ENCODE measurements at places on chromosomes 2 and 18. TPM values are rescaled to one million over a fixed set of nuclear protein-coding genes. Genes with fewer than 3 reads are reported as not detected.

DNA sequence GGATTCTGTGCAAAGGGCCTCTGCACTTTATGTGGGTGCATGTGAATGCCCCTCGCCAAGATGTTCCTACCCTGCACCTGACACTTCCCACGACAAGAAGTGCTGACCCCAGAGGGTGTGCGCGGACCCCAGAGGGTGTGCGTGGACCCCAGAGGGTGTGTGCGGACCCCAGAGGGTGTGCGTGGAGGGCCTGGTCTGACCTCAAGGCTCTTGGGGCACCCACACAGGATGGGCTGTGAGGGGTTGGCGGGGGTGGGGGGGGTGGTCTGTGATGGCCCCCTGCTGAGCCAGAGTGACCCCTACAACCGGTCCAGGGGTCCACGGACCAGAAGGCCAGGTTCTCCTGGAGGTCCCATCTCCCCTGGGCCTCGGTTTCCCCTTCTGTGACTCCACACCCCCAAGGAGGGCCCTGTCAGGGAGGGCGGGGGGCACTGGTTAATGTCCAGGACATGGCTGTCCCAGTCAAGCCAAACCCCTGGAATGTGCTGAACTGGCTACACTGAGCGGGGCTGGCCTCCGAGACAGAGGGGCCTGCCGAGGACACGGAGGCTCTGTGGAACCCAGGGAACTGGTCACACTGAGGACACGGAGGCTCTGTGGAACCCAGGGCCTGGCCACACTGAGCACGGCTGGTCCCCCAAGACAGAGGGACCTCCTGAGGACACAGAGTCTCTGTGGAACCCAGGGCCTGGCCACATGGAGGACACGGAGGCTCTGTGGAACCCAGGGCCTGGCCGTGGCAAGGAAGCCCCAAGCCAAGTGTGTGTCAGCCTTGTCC, 3.1 kb downstream of the NEU4 start:
- no peaks in the 10 kb centered on the region for H3K4me1 ChIP-seq
- no peak overlapping the region for H3K4me3 ChIP-seq
- H3K27me3 ChIP-seq: peaks cover 3% of the 10 kb centered on the region
- H3K36me3 ChIP-seq: no peaks in the 10 kb centered on the region
- no peak overlapping the region for H3K27ac ChIP-seq

DNA sequence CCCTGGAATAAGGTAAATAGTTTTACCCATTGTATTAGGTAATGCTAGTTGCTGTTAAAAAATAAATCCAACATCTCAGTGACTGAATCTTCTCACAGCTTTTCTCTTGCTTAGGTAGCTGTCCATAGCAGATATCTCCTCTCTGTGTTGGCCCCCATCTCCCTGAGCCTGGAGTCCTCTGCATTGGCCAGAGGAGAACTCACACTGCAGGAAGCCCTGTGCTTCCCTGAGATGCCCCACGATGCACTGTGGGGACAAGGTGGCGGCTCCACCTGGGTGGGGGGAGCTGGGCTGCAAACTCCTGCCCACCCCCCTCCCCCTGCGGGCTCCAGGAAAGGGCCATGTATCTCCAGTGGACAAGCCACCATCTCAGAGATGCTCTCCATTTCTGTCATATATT, 80.4 kb upstream of the SALL3 start:
- no peak overlapping the region for H3K27ac ChIP-seq
- peaks cover 12% of the 10 kb centered on the region for H3K27me3 ChIP-seq
- no peak overlapping the region for H3K4me3 ChIP-seq
- DNase-seq: no peak
- no peaks in the 10 kb centered on the region for H3K36me3 ChIP-seq

The GTF2A1L gene
- total RNA-seq: not detected

GRCh38 chr2:190587106-190587505, 52.6 kb upstream of the NEMP2 start:
- H3K4me1 ChIP-seq: peaks cover 8% of the 10 kb centered on the region
- no peak for DNase-seq
- no peak overlapping the region for H3K27ac ChIP-seq
- no peaks in the 10 kb centered on the region for H3K27me3 ChIP-seq

The SPOPL gene
- total RNA-seq: 10.8 TPM

GRCh38 chr2:16058256-16058655, 117.9 kb downstream of the MYCN start:
- H3K27ac ChIP-seq: no peak overlapping the region
- peaks cover 2% of the 10 kb centered on the region for H3K4me1 ChIP-seq
- H3K36me3 ChIP-seq: no peaks in the 10 kb centered on the region
- no peak overlapping the region for H3K4me3 ChIP-seq
- no peak for DNase-seq
- H3K27me3 ChIP-seq: no peaks in the 10 kb centered on the region
